Right ventricle myocardium inferior (tissue), 1 donor: ENCODE measurements at places on chromosomes 3 and 15. TPM values are rescaled to one million over a fixed set of nuclear protein-coding genes. Genes with fewer than 3 reads are reported as not detected.

The ZPLD1 gene
- total RNA-seq: not detected

The ITIH1 gene
- total RNA-seq: not detected

The ISLR2 gene
- total RNA-seq: 1.3 TPM

The IL1RAP gene
- total RNA-seq: 6.8 TPM

The MRPS11 gene
- 75.2 TPM for total RNA-seq
